ENCODE measurements at places on chromosomes 2 and 18.

- DNase-seq: no peak
These were observed 228.4 kb downstream of the KCNS3 start for GRCh38 chr2:18106841-18107240.

GRCh38 chr2:226893216-226893615, 57.4 kb downstream of the RHBDD1 start:
- peak; percentile 42 for DNase-seq

GRCh38 chr18:49547701-49548100, 14.2 kb upstream of the LIPG start:
- no peak for DNase-seq

DNA sequence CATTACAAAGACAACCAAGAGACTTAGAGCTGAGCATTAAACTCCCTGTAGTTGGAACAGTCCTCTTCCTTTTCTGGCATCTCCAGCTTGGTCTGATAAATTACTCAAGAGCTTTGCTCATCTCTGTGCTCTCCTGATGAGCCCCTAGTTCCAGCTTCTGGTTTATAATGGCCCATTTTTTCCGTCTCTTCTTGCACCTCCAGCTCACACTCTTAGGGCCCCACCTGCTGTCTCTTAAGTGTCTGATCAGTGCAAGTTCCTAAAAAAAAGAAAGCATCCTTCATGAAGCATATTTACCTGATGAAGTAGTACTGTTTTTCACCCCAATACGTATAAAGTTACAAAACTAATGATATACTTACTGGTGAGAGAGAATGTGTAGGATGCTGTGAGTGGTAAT, 822.9 kb downstream of the RNF144A start:
- DNase-seq: no peak

- peak; percentile 62 for DNase-seq
These were observed 118.4 kb downstream of the MAP4K4 start for GRCh38 chr2:101815739-101816391.

GRCh38 chr2:226115102-226115831, 684.4 kb downstream of the IRS1 start:
- no peak for DNase-seq

DNA sequence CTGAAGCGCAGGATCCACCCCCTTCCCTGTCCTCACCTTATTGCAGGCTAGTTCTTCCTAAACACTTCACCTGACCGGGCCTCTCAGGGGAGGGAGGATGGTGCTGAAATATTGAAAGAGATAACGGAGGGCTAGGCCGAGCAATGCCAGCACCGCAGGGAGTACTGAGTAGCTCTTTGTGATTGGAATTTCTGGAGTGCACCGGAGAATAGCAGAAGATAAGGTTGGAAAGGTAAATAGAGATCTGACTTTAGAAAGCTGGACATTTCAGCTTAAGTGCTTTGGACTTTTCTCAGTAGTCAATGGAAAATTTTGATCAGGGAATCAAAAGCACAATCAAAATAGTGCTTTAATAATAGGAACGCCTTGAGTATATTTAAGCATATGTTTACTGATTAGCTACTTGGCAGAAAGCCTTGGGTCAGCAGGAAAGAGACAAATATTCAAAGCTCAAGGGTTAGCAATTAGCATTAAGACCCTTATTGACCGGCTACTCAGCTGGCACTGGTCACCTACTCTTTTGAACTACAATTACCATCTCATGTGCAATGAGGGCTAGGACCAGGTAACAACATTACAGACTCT, 142.9 kb upstream of the NDUFV2 start:
- DNase-seq: no peak

DNA sequence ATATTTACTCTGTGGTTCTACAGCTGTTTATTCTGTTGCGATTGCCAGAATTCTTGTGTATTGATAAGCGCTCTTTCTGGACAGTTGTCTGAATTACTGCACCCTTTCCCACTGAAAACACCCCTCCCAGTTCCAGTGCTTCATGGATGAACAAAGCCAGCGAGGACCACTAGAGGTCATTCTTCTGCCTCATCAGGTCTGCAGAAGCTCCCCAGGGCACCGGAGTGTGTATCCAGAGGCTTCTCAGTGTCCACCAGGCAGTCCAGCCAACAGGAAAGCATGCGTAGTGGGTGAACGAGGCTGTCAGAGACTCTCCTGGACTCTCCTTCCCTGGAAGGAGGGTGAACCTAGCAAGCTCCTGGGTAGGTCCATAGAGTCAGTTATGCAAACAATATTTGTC, 40.6 kb upstream of the INHBB start:
- peak; percentile 67 for DNase-seq

- no peak for DNase-seq
These were observed 17.1 kb downstream of the KRCC1 start for GRCh38 chr2:88038263-88039105.

GRCh38 chr2:164061129-164061746, 325.4 kb upstream of the FIGN start:
- peak; percentile 64 for DNase-seq

DNA sequence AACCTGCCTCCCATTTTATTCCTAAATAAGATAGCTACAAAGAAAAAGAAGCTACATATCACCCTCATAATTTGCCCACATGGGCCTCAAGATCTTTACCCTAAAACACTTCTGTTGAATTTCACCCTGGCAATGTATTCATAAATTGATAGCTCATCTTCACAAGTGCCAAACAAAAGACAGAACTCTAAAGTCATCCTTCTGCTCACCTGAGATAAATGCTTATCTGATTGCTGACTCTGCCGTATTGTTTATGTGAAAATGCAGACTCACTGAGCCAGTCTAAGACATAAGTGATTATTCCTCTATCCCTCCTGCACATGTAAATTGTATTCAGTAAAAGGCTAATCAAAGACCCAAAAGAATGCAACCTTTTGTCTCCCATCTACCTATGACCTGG, 2.0 kb downstream of the RDH14 start:
- no peak for DNase-seq

GRCh38 chr2:64595397-64596176, 58.1 kb downstream of the SERTAD2 start:
- peak; percentile 55 for DNase-seq

- DNase-seq: no peak
These were observed 40.6 kb upstream of the CAPN13 start for GRCh38 chr2:30847841-30848240.

DNA sequence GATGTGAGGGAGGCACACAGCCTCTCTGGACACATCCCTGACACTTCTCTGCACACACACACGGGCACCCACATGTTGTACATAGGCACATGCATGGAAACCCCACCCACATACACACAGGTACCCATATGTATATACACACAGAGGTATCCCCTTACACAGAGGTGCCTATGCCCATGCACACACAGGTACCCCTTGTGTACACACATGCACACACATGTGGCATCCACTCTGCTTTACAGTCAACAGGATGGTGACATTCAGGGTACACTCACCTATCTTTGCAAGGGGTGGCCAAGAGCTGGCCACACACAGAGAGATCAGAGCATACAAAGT, 59.5 kb downstream of the FAM168B start:
- no peak for DNase-seq

DNA sequence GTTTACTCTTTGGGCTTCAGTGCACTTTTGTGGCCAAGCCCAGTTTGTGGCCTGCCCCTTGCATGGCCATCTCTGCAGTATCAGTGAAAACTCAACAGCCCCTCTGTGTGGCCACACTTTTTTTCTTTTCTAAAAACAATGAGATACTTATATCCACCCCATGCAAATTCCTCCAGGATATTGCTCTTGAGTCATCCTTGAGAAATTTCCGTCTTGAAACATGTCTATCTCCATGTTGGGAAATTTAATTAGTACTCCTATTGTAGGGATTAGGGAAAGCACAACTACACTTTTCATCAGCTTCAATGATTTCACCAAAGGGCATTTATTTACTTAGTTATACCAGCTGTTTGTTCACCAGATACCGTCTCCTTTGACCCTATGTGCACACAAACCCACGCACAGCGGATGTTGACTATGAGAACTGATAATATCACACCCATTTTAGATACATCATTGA, 993.1 kb downstream of the TSN start:
- DNase-seq: peak; percentile 13

GRCh38 chr18:21853775-21854552, 113.4 kb downstream of the MIB1 start:
- DNase-seq: no peak

DNA sequence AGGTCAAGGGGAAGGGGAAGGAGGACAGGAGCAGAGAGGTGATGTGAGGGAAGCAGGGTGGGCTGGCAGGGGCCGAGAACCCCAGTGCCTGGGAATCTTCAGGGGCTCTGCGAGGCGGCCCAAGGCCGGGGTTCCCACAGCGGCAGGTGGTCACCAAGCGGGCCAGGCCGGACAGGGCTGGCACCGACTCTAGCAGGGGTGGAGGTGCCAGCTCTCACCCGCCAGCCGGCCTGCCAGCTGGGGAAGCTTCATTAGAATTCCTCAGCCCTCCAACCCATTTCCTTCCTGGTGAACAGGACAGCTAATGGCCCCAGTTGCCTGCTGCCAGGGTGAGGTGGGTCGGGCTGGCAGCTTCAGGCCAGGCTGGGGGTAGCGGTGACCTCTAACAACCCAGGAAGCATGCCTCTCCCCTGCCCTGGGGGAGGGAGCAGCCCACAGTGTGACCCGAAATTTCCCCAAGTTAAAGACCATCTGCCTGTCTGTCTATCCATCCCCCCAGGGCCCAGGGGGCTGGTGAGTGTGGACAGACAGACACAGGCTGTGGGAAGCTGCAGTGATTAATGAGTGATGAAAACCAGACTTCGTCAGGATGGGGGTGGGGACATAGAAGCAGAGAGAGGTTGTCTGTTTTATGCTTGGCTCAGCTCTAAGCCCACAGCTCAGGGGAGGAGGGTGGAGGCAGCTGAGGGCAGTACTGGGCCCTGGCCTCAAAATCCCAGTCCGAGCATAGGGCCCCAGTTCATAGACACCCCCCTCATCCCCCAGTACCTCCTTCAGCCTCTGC, 144.1 kb downstream of the ZFP36L2 start:
- no peak for DNase-seq

DNA sequence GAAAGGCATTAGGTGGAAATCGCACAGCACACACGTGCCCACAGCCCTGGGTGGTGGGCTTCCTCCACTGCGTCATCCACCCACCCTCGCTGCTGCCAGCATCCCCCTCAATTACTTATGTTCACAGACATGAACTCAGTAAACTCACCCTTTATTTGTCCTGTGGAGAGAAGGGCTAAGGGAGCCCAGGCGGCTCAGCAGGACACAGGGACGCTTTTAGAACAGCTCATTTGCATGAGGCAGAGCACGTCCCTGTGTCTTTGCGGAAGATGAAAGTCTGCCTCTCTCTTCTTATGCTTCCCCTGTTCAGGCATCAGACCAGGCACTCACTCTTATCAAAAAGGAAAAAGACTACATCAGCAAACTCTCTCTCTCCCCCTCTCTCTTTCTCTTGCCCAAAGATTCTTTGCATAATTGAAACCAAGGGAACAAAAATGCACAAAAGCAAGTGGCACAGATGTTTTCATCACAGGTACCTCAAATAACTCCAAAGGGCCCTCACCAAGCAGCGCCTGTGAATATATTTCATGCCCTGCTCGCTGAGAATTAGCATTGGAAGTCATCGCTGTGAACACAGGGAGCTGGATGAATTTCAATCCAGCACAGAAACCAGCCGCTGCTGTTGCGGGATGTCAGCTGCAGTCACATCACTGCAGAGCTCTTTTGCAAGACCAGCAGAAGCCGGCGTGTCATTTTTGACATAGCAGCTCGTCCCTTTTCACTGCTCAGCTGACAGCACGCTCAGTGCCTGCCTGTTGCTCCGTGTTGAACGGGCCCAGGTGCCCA, 376.3 kb upstream of the MYT1L start:
- peak; percentile 65 for DNase-seq

GRCh38 chr2:61165946-61166345, 4.0 kb downstream of the C2orf74 start:
- no peak for DNase-seq

DNA sequence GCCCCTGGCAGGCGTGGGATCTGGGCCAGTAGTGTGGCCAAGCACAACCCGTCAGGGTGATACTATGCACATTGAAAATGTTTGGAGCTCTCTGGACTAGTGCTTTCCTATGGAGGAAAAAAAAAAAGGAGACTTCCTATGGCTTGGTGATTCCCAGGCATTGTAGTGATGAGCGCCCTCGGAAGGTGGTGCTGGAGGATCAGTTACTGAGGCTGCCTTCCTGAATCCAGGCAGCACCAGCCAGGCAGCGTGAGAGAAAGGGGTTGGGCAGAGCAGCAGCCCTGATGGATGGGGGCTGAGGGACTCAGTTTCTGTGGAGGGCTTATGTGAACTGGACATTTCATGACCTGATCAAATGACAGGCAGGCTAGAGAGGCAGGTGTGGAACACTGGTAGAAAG, 70.9 kb downstream of the CHRNA1 start:
- DNase-seq: no peak

- DNase-seq: no peak
These were observed 37.7 kb upstream of the SETBP1 start for GRCh38 chr18:44643004-44643403.

DNA sequence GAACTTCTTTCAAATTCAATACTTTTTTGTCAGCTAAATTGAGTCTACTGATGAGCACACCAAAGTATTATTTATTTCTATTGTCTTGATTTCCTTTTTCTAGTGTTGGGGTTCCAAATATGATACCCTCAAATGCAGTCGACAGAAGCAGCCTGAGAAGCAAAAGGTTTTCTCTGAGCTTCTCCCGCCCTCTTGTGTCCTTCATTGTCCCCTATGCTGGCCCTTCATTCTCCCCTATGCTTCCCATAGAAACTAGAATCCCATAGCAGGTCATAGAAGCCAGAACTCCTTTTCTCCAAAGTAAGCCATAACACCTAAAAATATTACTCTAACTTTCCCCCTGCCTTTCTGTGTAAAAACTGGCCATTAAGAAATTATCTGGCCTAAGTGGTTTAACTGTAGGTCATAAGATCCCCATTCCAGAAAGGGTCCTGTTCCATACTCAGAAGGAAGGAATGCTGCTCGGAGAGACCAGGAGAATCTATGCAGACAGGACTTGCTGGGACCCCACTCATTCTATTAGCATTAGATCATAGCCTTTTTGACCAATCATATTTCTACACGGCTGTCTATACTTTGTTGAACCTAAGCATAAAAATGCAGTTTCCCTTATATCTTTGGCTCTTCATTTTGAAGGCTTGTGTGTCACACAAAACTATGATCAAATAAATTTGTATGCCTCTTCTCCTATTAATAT, 764.6 kb upstream of the PKDCC start:
- no peak for DNase-seq

GRCh38 chr2:85711578-85712060, 17.5 kb downstream of the GNLY start:
- DNase-seq: no peak

DNA sequence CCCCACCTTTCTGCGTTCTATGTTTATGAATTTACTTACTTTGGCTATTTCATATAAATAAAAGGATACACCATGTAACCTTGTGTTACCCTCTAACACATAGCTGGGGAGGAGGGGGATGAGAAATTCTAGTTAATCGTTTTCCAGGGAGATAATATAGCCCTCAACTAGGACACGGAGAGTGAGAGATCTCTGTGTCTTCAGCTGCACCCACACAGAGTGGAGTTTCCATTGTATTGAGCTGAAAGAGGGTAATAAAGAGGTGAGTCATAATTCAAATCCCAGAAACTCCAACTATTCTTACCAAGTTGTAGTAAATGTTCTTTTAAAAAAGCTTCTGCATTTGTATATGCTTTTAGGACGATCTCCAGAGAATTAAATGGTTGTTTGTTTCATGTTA, 110.1 kb upstream of the SULT1C3 start:
- no peak for DNase-seq

GRCh38 chr18:48162956-48163737, 232.7 kb upstream of the SMAD2 start:
- peak; percentile 74 for DNase-seq

- DNase-seq: no peak
These were observed 221.6 kb downstream of the GPD2 start for GRCh38 chr2:156657809-156658208.
